ENCODE measurements at places on chromosomes 13 and 19.

GRCh38 chr13:104376588-104376987 lies 1310.4 kb upstream of the SLC10A2 start:
- no peak for DNase-seq

DNA sequence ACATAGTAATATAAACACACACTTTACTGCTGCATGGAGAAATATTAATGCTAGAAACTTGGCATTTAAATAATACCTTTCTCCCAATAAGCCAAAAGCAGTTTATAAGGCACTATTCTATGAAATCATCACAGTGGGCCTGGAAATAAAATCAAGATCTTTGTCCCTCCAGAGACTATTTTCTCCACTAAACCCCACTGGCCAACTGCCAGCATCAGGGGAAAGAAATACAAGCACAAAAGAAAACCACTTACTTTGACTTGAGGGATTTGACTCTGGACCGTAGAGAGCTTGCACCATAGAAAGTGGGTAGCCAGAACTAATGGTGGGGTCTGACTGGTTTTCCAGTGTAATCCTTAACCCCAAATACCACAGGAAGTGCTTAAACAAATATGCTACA lies 71.9 kb downstream of the DCLK1 start:
- DNase-seq: no peak

GRCh38 chr19:33547676-33548075 lies 26.1 kb upstream of the PEPD start:
- DNase-seq: no peak

GRCh38 chr13:111531505-111531904 lies 211.1 kb downstream of the TEX29 start:
- no peak for DNase-seq

- peak; percentile 65 for DNase-seq
These were observed 50.6 kb upstream of the UQCRFS1 start for GRCh38 chr19:29263305-29264135.

DNA sequence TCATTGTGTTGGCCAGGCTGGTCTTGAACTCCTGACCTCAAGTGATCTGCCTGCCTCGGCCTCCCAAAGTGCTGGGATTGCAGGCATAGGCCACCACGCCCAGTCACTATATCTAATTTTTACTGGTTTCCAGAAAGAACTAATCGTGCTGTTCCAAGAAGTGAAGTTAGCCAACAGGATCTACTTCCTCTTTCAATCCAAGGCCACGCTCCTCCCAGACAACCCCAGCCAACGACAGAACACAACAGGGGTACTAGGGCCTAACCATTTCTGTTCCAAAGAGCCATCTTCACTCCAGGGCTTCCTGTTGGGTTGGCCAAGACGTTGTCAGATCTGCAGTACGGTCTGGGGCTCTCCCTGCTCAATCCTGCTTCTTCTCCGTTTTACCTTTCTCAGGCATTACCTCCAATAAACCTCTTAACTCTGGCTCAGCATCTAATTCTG lies 7.0 kb upstream of the LSM14A start:
- no peak for DNase-seq

DNA sequence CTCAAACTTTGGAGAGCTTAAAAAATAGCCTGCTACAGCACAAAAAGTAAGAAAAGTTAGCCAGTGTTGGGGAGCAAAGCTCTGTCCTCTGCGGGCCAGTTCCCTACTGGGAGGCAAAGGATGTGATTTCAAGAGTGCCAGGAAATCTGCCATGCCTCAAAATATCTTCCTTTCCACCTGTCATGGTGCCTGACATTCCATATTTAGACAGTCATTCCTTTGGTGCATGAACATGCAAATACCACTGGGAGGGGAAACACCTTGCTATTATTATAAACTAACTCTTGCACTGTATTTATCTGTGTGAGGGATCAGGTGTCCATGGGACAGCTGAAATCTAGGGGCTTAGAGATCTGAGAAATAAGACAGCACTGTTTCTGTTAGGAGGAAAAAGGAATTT lies 10.3 kb downstream of the FREM2 start:
- no peak for DNase-seq

- no peak for DNase-seq
These were observed 81.1 kb upstream of the SERP2 start for GRCh38 chr13:44292545-44292944.

GRCh38 chr19:4042731-4043082 lies 24.0 kb downstream of the ZBTB7A start:
- no peak for DNase-seq

DNA sequence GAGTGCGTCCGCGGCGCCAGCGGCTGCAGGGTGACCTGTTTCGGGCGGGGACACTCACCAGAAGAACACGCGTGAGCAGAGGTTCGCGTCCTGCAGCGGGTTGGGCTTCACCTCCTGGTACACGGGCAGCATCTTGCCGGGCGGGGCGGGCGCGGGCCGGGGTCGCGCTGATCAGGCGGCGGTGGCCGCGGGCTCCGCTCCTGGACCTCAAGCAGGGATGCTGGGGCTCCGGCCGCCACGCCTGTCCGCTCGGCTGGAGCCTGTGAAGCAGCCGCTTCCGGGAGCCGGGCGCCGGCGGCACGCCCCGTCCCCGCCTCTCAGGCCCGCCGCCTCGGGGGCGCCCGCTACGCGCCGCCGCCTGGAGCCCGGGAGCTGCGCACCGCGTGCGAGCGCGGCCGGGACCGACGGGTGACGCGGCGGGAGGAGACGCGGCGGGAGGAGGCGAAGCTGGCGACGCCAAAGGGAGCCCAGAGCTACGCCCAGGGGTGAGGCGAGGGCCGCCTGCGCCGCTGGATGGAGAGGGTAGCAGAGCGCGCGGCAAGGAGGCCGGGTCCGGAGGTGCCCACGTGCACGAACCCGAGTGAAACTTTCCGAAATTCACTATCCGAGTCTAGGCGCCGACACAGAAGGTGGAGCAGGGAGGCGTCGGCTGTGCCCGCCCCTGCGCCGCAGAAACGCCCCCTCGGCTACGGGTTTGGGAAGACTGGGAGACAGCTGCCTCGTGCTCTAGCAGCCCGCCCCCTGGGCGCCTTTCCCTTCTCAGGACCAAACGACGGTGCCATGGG lies at the start of gene ABCC4:
Gene ABCC4, minus strand, starts transcription at position 269 of the 785 bp plus-strand sequence. Its CDS starts 137 bp downstream, at position 132.
- peak; percentile 48 for DNase-seq

- DNase-seq: no peak
These were observed 41.4 kb upstream of the OBI1 start for GRCh38 chr13:78700121-78700910.

GRCh38 chr13:83568019-83568418 lies 314.3 kb downstream of the SLITRK1 start:
- no peak for DNase-seq

Measured in CD4-positive, alpha-beta T cell treated with Interleukin-21 for 1 hour (primary cell).